ENCODE measurements at places on chromosomes 2 and 18.

DNA sequence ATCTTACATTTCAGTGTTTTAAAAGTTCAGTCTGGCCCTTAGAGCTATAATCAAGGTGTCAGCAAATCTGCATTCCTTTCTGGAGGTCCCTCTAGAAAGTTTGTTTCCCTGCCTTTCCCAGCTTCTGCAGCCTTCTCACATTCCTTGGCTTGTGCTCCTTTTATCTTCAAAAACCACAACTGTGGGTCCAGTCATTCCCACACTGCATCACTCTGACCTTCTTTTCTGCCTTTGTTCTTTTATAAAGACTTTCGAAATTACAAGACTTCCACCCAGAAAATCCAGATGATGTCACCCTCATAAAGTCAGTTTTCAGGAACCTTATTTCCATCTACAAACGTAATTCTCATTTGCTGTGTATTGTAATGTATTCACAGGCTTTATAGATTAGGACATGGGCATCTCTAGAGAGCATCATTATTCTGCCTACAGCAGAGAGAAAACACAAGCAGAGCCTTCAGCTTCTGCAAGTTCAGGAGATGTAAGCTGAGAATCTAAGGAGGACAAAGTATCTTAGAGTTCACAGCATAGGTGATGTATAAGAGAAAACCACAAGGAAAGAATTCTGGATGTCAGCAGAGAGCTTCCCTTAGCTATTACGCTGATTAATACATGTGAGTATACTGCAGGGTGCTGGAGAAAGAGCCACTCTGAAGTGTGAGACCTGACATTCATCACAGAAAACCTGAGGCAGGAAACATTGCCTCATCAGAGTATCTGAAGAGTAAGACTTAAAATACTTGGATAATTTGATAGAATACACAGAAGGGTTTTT is 1100.2 kb downstream of the CBLN2 start:
- DNase-seq, result no peak

DNA sequence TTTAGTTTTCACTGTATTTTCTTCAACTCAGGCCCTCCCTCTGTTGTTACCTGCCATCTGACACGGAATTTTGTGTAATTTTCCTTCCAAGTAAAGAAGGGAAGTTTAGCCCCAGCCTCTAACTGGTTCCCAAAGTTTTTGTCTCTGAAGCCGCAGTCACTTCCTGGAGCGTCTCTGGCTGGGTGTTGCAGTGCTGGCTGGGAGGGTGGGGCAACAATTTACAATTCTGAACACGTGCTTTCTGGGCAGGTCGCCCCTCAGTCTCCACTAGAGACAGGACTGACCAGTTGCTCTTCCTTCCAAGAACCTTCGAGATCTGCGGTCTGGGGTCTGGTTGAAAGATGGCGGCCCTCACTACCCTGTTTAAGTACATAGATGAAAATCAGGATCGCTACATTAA is 3.5 kb downstream of the CNDP2 start:
- DNase-seq, result peak; percentile 28

DNA sequence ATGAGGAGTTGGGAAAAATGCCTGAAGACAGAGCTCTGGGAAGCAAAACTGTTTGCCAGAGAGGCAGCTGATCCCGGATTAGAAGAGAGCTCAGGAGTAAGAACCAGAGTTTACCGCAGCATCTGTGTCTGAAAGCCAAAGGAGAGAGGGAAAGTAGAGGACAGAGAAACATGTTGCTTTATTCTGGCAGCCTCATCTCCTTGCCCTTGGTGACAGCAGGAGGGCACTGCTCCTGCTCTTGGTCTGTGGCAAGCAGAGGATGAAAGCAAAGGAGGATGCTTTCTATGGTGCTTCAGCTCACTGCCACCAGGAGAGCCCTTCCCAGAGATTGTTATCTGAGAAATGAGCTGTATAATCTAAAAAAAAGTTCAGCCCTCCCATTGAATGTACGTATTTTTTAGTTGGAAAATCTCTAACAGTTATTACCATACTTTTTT is 7.7 kb downstream of the SLC1A4 start:
- no peak for DNase-seq

DNA sequence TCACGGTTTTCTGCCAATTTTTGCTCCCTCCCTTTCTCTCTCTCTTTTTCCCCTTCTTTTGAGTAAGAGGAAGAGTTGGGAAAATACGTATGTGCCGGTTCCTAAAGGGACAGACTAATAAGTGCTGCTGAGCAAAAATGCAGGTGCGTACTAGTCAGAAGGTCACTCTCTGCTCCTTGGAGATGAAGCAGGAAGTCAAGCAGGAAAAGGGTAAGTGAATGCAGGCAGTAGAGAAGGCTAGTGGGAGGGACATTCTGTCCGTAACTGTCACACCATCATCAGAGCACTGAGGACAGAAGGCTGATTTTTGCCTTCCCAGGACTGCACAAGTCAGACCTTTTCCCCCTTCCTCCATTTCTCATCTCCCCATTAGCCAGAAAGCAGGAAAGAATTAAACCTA is 105.7 kb downstream of the CDH2 start:
- no peak for DNase-seq

GRCh38 chr2:186603286-186603685 is 13.4 kb downstream of the ITGAV start:
- DNase-seq, result no peak

DNA sequence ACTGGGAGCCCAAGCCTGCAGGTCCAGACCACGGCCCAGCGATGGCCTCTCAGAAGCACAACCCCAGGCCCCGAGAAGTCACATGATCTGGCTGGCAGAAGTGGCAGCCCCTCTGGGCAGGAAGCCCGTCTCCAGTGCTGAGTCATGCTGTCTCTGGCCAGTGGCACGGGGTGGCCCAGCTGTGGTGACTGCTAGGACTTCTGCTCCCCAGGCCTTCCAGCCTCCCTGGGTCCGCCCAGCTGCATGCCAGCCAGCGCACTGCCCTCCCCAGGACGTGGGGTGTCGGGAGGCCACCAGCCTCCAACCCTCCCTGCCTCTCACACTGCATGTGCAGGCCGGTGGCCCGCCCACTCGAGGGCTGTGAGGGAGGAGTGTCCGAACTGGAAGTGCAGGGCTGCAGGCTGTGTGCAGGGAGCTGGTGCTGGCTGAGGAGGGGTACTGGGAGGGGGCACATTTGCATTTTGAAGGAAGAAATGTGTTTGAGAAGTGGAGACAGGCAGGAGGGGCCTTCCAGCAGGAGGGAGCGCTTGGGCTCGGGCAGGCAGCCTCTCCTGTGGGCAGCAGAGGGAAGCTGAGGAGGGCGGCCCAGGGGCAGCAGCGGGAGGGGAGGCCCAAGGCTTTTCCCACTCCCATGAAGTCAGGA is 17.0 kb upstream of the HPCAL1 start:
- DNase-seq, result peak; percentile 78

DNA sequence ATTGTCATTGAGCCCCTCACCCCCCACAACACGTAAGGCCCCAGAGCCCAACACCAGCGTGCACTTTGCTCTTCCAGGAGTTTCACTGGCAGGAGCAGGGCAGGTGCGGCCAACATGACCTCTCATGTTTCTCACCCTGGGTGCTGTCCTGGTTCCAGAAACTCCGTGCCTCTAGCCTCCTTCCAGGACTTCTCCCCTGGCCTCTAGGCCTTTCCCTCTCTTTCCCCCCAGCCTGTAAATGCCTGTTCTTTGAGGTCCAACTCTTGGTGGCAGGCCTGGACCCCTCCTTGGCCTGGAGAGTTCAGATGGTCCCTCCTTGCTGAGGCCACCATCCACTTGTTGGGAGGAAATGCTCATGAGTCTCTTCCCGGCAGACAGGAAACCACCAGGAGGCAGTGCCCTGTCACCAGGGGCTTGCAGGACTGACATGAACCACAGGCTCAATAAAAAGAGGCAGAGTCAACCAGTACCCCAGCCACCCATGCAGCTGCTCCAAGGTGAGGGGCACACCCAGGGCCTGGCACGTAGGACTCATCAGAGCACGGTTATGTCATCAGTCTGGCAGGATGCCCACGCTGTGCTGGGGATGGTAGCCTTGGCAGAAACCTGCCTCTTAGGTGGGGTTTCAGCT is 1.5 kb downstream of the MALL start:
- no peak for DNase-seq

GRCh38 chr18:13381944-13382365 is 163.4 kb downstream of the LDLRAD4 start:
- peak; percentile 86 for DNase-seq

- no peak for DNase-seq
Observed at GRCh38 chr2:24354957-24355356, 5.4 kb downstream of the ITSN2 start.

DNA sequence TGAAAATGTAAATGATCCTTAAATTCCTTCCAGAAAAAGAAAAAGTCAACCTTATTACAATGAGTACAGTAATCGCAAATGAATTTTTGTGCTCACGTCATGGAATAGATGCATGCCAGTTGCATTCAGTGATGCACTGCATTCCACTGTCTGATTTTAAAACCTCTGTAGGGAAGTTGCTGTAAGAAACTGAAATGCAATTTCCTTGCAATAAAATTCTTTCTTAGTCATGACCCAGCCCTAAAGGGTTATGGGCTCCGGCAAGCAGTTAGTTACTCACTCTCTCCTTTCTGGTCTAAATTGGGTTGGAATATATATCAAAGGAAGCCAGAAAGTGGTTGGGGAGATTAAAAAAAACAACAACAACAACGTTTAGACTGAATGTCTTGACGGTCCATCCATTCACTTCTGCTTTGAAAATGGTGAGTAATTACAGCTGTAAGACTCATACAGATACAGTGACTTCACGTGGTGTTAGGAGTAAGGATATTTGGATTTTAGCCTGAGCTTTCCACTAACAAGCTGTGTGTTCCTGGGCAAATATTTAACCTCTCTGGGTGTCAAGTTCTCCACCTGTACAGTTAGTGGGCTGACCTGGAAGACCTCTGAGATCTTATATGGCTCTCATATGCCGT is 8.6 kb upstream of the RND3 start:
- DNase-seq, result no peak

DNA sequence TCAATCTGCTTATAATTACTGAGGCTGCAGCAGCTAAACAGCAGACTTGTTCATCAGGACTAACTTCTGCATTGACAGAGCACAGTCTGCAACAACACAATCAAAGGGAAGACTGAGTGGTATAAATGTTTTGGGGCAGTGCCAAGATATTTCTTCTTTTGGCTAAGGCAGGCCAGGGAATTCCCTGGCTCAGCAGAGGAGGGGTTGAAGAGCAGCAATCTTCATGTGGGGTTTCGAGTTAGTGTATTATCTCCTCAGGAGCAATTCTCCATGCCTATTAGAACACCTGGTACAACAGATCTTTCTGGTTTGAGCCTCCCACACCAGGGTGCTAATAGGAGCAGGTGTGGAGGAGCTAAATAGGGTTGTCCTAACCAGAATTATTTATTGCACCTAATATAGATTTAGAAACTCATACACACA is 103.0 kb upstream of the STK17B start:
- no peak for DNase-seq

DNA sequence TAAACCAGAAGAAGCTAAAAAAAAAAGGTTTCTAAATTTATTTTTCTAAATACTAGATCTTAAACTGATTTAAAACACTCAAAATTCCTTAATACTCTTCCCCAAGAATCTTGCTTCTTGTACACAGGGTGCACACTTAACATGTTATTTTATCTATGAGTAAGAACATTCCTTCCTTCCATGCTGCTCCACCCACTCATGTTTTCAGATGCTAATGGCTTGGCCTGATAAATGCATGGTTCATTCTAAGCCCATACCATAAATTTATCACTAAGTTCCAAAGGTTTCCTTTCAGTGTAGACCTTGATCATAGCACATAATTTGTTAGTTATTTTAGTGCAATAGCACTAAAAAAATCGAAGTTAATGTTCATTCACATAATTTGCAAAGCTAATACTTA is 8.1 kb downstream of the FBXO48 start:
- no peak for DNase-seq

DNA sequence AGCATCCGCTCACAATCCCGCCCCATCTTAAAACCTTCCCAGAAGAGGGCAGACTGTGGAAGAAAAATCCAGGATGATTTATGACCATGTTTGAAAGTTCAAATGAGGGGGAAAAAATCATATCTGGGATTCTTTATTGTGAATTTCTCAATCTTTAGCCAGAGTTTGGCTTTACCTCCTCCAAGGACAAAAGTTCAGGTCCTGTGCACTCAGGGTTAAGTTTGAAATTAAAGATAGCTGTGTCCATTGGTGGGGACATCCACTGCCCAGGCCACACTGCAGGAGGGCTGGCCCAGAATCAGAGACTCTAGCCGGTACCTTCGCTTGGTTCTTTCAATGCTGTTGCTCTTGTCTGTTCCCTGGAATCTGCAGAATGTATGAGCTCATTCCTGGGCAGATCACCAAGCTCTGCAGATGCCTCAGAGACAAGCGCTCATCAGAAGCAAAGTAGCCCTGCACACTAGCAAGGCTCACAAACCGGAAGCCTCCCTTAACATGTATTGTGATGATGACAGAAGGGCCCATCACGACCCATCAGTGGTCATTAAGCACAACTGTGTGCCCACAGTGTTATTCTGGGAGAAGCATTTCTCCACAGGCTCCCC is 375.3 kb upstream of the KLHL29 start:
- peak; percentile 86 for DNase-seq

- DNase-seq, result no peak
Observed at GRCh38 chr2:209593930-209594329, 170.1 kb downstream of the MAP2 start.

GRCh38 chr2:209642146-209642820 is 129.3 kb upstream of the UNC80 start:
- no peak for DNase-seq

DNA sequence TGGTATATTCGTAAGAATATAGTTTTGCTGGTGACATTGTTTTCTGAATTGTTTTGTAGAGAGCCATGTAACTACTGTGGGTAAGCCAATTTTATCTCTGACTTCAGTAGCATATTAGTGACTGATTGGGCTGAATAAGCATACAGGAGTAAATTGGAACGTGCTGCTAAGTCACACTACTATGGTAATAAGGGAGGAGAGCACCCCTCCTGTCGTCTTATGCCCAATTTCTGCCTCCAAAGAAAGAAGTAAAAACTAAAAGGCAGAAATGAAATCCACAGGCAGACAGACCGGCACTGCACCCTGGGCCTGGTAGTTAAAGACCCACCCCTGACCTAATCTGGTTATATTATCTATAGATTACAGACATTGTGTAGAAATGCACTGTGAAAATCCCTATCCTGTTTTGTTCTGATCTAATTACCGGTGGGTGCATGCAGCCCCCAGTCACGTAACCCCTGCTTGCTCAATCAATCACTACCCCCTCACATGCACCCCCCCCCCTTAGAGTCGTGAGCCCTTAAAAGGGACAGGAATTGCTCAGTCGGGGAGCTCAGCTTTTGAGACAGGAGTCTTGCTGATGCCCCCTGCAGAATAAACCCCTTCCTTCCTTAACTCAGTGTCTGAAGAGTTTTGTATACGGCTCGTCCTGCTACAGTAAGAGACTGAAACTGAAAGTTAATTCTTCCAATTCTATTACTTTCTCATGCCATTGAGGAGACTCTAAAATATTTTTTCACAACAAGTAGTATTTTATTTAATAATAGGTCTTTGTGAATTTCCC is 167.0 kb downstream of the ZNF804A start:
- no peak for DNase-seq

DNA sequence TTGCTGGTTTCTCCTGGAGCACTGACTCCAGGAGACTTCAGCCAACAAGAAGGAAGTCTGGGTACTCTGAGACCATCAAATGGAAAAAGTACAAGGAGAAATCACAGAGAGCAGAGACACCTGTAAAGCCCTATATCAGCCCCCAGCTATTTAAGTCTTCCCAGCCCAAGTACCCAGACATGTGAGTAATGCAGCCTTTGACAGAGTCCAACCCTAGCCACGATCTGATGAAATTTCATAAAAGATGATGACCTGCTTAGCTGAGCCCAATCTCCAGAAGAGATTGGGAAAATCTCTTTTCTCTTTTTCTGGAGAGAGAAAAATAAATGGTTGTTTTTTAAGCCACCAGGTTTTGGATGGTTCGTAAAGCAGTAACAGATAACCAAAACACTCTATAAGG is 196.6 kb downstream of the NBAS start:
- DNase-seq, result no peak

- no peak for DNase-seq
Observed at GRCh38 chr2:10388954-10389560, 59.1 kb downstream of the ODC1 start.
